ENCODE measurements at places on chromosomes 2 and 18.

DNA sequence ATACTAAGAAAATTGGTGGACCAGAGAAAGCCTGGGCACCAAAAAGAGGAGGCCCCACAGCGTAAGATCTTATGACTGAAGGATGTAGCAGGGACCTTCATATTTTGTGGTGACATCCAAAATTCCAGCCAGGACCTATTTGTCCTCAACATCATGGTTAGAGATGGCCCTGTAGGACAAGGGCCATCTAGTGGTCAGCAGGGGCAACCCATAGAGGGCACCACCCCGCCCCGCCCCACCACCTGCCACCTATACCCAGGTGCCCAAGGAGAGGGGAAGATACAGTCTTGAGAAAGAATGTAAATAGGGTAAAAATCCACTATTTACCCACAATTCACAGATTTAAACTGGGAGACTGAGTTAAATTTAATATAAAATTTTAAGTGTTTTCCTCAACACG lies 59.6 kb upstream of the TMEM163 start:
- H3K36me3 ChIP-seq = no peaks in the 10 kb centered on the region
- no peak for DNase-seq
- no peak overlapping the region for H3K27ac ChIP-seq
- no peak overlapping the region for H3K4me3 ChIP-seq

DNA sequence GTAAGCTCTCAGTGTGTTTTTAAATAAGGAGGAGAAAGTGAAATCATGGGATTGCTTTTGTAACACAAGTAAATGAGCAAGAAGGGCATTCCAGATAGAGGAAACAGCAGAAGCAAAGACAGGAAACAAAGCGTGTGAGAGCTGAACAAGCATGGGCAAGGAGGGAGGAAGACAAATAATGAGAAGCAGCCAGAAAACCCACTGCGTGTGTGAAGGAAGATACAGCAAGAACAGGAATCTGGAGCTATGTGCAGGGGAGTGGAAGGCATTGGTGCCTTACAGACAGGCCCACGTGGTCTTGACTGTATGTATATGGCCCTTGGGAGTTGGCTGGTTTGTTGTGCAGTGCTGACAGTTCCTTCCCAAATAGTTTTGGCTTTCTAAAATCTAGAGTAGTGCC lies 88.6 kb downstream of the AAK1 start:
- peaks cover 3% of the 10 kb centered on the region for H3K4me1 ChIP-seq
- H3K27me3 ChIP-seq = no peaks in the 10 kb centered on the region
- DNase-seq = no peak
- no peak overlapping the region for H3K4me3 ChIP-seq
- no peak overlapping the region for H3K27ac ChIP-seq

DNA sequence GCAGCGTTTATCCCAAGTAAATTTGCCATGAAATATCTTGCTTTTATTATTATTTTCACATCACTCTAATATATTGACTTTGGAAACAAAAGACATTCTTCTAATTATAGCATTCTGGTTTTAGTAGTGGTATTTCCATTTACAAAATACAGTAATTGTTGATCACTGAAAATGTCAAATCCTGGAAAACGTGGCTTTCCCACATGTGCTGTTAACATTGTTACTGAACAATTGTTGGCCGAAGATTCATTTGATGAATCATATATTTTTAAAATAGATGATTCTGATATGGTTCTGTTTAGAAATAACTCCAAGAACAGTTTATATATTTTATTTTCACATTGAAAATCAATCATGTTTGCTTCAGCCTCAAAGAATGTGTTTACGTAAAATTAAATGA lies 32.9 kb downstream of the SP140 start:
- H3K36me3 ChIP-seq = no peaks in the 10 kb centered on the region
- H3K4me1 ChIP-seq = no peaks in the 10 kb centered on the region
- no peak overlapping the region for H3K27ac ChIP-seq
- H3K4me3 ChIP-seq = no peak overlapping the region

DNA sequence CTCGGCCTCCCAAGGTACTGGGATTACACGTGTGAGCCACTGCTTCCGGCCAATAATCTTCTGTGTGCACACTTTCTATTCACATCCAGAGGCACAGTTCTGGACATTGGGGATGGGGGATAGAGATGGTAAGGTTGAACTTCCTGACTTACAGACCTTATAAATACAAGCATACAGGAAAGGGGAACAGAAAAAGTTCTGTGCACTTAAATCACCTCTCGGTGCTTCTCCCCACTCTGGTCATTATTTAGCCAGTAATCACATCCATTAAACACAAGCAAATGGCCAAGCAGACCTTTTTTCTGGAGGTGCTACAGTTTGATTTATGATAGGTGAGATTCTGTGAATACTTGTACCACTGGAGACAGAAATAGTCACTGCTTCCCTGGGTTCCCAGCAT lies 110.6 kb downstream of the CRIM1 start:
- peaks cover 19% of the 10 kb centered on the region for H3K4me1 ChIP-seq
- no peak overlapping the region for H3K27ac ChIP-seq
- DNase-seq = no peak

DNA sequence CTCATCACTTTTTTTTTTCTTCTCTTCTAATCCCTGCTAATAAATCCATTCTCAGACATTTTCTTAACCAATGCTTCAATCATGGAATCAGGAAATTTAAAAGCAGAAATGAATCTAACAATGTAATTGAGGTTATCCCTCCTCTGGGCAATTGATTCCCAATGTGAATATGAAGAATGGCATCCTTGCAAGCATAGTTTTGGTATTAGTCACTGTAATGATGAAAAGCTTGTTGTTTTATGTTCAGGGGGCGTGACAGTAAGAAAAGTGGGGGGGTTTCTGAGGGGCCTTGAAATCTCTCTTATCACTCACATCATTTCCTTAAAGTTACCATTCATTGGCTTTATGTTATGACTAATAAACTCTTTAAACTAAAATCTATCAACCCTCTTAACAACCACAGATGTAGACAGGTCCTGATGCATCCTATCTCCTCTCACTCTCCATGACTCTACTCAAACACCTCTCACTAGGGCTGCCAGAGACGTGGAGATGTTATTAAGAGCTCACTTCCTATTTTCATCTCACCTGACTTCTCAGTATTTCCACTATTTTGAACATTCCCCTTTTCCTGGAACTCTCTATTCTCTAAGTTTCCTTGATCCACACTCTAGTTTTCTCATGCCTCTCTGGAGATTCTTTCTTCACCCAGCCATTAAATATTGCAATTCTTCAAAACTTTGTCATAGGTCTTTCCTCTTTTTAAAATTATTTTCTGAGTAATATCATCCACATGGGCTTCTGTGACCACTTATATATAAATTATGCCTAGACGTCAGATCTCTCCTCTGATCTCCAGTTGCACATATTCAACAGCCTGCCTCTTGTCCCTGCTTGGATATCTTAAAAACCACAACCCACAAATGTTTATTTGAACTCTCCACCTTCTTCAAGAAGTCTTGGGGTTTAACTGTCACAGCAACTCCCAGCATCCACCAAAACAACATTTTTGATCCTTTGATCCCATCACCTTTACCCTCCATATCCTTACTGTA lies 332.9 kb downstream of the CDH2 start:
- H3K27ac ChIP-seq = no peak overlapping the region
- no peaks in the 10 kb centered on the region for H3K4me1 ChIP-seq
- no peak for DNase-seq
- no peaks in the 10 kb centered on the region for H3K27me3 ChIP-seq

Data from transverse colon (tissue), 4 donors.